Stimulated activated CD4-positive, alpha-beta T cell treated with anti-CD3 and anti-CD28 coated beads, Interleukin-12 subunit alpha, Interleukin-12 subunit beta, amount 100 ng/mL, for 48 hours (primary cell): ENCODE measurements at places on chromosomes 7 and 10.

DNA sequence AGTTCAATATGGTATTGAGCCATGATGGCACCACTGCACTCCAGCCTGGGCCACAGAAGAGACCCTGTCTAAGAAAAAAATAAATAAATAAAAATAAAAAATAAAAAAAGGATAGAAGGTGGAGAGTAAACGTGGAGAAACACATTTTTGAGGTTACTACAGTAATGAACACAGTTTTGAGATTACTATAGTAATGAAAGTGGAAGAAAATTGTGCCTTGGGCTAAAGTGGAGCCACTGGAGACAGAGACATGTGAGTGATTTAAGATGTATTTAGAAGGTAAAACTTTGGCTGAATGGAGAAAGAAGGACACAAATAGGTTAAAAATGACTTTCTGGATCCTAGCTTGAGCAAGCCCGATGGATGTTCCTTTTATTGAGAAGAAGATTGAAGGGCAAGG is 76.8 kb downstream of the HGF start:
- no peak for DNase-seq

DNA sequence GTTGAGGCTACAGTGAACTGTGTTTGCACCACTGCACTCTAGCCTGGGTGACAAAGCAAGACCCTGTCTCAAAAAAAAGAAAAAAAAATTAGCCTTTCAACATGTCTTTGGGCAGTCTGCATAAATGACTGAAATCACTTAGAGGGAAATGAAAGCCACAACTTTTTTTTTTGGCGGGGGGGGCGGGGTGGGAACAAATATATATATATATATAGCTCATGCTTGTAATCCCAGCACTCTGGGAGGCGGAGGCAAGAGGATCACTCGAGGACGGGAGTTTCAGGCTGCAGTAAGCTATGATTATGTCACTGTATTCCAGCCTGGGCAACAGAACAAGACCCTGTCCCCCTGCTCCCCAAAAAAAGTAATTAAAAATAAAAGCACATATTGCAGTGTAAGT is 23.4 kb upstream of the MICU1 start:
- DNase-seq = no peak

DNA sequence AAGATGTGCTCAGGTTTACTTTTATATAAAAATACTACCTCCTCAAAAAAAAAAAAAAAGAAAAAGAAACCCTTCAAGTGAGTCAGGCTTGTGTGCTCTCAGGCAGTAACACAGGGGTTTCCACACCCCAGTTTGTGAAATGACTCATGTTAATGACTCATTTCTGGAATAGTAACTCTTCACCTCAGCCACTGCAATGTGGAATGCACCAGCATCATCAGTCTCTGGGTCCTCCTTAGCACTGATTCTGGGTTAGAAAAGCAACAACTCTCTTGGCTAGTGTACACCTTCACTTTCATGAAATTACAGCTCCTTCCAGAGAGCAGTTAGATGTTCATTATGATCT is 110.6 kb downstream of the EMX2 start:
- DNase-seq = peak; percentile 35

- DNase-seq = no peak
Measured at GRCh38 chr10:34607894-34608293, 207.2 kb downstream of the PARD3 start.

- DNase-seq = peak; percentile 69
Measured at GRCh38 chr10:69629897-69630650, at the start of gene FAM241B. Gene FAM241B (plus strand): TSS chr10:69630247. CDS start chr10:69631744, 1,497 bp downstream.

DNA sequence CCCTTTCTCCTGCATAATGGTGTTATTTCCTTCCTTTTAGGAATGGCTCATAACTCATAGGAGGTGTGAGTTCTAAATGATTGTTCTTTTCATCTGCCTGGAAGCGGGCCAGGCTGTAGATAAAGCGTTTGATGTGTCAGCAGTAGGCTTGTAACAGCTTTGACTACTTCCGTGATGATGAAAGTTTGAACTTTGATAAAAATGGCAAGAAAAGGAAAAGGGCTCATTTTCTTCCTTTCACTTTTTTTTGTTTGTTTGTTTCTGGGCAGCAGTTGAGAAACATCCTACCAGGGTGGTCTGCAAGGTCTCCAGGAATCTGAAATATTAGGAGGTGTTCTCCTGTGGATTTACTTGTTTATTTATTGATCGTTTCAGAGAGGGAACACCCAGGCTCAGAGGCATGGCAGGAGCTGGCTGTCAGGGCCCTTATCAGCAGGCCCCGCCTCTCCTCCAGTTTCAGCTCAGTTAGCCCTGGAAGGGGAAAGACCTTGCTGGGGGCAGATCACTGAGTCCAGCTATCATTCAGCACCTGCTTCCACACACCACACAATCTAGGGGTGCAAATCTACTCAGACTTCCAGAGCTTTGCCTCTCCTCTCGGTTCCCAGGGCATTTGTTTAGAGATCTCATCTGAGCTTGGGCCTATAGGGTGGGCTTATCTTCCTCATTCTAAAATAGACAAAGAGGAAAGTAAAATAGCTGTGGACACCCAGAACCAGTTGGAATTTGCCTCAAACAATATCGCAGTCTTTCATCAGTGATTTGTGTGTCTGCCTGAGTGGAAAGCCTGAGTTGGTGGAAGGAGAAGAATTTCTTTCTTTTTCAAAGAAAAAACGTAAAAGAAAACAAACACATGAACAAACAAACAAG is 130.9 kb downstream of the BMPER start:
- DNase-seq = no peak

DNA sequence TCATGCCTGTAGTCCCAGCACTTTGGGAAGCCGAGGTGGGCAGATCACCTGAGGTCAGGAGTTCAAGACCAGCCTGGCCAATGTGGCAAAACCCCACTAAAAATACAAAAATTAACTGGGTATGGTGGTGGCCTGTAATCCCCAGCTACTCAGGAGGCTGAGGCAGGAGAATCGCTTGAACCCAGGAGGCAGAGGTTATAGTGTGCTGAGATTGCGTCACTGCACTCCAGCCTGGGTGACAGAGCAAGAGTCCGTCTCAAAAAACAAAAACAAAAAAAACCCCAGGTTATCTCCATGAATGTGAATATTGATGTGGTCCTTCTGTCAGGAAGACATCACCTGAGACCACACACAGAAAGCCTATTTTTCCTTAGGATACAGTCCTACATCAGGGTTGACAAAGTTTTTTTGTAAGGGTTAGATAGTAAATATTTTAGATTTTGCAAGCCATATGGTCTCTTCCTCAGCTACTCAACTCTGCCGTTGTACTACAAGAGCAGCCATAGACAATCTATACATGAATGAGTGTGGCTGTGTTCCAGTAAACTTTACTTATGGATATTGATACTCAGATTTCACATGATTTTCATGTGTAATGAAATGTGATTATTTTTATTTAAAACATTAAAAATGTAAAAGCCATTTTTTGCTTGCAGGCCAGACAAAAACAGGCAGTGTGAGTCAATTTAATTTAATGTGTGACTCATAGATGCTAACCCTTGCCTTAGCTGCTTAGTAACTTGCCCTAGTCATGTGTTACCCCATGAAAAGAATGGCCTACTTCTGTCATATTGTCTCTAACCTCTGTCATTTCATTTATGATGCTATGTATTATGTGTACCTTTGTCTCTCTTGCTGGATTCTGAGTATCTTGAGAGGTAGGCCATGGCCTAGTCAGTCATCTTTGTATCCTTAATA is 78.1 kb downstream of the TPST1 start:
- DNase-seq = no peak

- no peak for DNase-seq
Measured at GRCh38 chr10:1660386-1660785, 76.9 kb downstream of the ADARB2 start.

DNA sequence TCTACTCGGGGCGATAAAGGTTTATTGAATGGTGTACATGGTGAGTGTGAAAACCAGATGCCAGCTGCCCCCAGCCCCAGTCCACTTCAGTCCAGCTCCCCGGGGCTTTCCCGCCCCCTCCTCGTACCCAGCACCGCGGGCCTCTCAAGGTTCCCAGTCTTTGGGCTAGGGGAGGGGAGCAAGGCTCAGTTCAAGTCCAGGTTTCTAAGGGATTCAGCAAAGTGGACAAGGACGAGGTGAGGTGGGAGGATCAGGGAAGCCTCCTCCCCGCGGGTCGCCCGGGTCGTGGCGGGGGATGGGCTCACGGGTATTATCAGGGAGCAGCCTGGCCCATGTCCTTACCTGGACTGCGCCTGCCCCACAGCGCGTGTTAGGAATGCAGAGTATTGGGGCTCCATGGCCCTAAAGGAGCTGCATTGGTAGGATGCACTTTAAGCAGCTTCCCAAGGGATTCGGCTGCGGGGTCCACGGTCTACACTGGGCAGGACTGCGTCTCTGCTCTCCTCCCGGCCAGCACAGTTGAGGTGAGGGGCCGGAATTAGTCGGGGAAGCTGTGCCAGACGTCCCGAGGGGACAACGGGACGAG is 541 bp upstream of the PFKFB3 start:
- no peak for DNase-seq

DNA sequence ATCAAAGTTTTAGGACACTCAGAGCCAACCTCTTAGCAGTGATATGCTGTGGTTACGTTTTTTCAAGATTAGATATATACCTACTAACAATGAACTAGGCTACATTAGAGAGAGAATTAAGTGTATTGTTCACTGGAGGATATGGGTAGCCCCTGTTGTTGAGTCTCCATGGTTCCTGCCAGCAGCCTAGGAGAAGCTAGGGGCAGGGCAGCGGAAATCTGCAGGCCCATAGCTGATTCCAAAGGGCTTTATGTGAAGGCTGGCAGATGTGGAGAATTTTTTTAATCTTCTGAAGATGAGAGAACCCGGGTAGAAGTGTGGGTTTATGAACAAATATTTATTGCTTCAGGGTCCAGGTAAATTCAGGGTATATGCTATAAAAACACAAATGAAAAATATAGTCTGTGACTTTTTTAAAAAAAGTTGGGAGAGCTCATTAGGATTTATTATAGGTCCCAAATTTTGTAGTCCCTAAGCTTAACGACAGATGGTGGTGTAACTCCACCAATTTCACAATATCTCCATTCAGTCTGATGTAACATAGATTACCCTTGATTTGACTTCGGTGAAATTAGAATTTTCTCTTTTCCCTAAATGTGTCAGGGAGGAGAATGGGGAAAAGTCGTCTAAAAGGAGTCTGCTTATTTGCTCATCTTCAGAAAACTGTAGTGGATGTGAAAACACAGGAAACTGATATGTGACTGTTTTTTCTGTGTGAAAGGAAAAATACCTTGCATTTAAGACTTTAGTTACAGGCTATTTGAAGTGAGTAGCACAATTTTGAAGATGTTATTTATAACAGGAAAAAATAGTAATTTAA is 163.0 kb upstream of the PPP1R3A start:
- no peak for DNase-seq

DNA sequence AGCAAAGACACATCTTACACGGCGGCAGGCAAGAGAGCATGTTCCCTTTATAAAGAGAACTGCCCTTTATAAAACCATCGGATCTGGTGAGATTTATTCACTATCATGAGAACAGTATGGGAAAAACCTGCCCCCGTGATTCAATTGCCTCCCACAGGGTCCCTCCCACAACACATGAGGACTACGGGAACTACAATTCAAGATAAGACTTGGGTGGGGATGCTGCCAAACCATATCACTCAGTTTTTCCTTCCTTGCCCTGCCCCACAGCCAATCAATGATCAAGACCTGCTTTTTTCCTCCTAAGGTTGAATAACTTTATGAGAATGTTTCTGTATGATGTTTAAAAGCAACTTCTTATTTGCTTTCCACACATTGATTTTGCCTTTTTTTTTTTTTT is 3.1 kb upstream of the PTPRE start:
- DNase-seq = no peak

- peak; percentile 22 for DNase-seq
Measured at GRCh38 chr7:4797858-4798705, 22.7 kb downstream of the AP5Z1 start.

- DNase-seq = no peak
Measured at GRCh38 chr10:44385696-44386441, 972 bp upstream of the CXCL12 start.

GRCh38 chr10:122293961-122294380 is 22.9 kb downstream of the BTBD16 start:
- no peak for DNase-seq

DNA sequence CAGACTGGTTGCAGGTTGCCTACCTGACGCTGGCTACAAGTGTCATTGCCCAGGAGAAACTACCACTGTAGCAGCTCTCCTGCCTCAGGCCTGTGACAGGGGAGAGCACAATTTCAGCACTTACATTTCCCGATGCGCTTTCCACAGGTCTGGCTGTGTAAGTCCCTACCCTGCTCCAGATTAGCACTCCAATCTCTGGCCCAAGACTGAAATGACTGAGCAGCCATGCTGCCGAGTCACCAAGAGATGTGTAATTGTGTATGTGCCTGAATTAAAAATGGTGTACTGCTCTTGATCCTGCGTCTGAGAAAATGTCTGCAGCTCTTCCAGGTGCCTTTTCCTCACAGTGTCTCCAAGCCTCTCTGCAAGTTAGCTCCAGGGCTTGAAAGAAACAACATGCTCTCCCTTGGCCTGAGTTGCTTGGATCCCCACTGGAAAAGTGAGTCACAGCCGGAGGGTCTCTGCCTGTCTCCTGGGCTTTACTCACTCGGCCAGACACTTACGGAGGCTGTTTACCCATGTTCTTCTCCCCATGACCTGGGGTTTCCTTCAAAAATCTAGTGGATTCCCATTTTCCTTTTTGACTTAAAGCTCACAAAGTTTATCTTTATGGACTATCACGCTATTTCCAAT is 1001.7 kb upstream of the KCND2 start:
- DNase-seq = no peak

- no peak for DNase-seq
Measured at GRCh38 chr7:7550663-7551062, 15.0 kb upstream of the COL28A1 start.

DNA sequence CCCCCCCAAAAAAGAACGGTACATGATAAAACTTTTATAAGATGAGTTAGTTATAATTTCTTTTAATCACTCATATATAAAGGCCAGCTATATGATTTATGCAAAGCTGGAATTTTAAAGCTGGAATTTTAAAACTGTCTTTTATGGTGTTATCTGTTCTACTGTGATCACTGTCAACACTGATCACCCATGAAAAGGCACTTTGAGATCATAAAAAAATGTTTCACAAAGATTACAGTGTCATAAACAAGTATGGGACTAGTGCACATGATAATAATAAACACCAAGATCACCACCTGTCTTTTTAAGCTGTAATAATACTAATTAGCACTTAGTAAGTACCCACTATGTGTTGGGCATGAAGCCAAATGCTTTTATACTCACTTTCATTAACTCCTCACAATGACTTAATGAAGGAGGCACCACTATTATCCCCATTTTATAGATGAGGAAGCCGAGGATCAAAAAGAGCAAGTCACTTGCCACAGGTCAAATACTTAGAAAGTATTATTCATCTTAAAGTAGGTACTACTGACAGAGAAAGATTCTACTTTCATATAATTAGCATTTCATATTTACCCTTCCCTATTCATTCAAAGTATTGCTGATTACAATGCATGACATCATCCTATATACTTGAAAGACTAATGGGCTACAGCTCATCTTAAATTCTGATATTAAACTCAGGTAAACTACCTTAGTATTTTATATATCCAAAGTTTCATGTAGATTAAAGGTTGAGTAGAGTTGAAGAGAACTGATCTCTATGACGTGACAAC is 8.3 kb upstream of the RHOBTB1 start:
- no peak for DNase-seq

- no peak for DNase-seq
Measured at GRCh38 chr10:49394933-49395740, 752 bp downstream of the DRGX start.

- no peak for DNase-seq
Measured at GRCh38 chr10:121572859-121573537, 25.2 kb downstream of the FGFR2 start.
